ENCODE measurements at places on chromosomes 4 and X.
A peak's percentile ranks its signal among the peaks of the same experiment; 100 is the strongest.

DNA sequence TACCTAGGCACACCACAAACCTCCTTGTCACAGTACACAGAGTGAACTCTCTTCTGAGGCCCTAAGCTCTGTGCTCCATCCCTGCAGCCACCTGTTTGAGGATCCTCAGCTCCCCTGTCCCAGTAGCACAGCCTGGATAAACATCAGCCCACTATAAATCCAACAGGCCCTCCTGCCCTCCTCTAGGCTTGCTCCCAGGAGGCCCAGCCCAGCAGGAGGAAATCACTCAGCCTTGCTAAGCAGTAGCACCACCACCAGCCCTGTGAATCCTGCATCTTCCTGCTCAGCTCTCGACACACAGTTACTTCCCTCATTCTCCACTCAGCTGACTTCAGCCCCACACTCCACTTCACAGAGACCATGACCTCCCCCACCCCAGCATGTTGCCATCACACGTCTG is 273.9 kb downstream of the BCOR start:
- DNase-seq, result no peak

DNA sequence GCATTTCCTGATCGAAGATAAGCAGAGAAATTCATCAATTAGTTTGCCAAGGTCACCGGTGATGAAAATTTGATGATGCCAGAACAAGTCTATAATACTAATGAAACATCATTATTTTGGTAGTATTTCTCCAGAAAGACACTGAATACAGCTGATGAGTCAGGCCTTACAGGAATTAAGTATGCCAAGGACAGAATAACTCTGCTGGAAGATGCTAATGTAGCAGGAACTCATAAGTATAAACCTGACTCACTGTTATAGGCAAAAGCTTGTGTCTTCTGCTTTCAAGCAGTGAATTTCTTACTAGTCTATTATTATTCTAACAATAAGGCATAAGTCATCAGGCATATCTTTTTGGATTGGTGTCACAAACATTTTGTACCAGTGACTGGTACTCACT is 1825.1 kb upstream of the IGFBP7 start:
- no peak for DNase-seq

DNA sequence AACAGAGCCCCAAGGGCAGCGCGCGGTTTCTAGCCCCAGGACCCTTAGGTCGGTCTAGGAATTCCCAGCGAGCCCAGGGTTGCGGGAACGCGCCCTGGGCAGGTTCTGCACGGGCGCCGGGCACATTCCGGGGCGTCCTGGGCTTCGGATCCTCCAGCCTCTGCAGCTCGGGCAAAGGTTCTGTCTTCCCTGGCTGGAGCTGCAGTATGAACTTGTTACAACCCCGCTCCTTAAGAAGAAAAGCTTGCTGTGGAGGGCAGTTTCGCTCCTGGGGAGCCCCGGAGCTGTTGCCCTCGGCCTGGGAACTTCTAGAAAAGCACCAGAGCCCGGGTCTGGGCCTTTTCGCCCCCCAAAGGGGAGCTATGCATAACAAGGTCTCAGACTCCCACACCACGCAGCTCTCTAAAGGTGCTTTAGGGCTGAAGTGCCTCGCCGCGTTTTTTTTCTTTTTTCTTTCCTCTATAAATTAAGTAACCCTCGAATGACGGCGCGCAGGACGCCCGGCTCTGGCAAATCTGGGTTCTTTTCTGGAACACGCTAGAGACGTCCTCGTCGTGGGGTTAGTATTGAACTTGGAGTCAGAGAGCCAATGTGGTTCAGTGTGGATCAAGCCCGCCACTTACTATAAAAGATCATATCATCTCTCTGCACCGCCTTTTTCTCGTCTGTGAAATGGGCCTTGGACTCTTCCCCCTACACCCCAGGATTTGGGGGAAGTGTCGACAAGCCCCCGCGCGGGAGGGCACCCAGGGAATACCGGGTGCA is 5.7 kb downstream of the MSX1 start:
- no peak for DNase-seq

GRCh38 chr4:27308379-27308778 is 447.7 kb downstream of the STIM2 start:
- DNase-seq, result no peak

GRCh38 chr4:42568610-42569207 is 88.2 kb downstream of the ATP8A1 start:
- peak; percentile 52 for DNase-seq

DNA sequence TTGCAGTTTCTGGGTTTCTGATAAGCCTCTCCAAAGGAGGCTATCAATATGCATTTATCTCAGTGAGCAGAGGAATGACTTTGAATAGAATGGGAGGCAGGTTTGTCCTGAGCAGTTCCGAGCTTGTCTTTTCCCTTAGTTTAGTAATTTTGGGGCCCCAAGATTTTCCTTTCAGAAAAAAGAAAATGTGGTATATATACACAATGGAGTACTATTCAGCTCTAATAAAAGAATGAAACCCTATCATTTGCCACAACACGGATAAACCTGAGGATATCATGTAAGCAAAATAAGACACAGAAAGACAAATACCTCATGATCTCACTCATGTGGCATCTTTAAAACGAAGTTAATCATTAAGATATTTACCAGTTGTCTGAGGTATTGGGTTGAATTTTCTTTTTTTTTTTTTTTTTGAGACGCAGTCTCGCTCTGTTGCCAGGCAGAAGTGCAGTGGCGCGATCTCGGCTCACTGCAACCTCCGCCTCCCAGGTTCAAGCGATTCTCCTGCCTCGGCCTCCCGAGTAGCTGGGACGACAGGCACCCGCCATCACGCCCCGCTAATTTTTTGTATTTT is 540 bp downstream of the ZNF721 start:
- DNase-seq, result no peak

DNA sequence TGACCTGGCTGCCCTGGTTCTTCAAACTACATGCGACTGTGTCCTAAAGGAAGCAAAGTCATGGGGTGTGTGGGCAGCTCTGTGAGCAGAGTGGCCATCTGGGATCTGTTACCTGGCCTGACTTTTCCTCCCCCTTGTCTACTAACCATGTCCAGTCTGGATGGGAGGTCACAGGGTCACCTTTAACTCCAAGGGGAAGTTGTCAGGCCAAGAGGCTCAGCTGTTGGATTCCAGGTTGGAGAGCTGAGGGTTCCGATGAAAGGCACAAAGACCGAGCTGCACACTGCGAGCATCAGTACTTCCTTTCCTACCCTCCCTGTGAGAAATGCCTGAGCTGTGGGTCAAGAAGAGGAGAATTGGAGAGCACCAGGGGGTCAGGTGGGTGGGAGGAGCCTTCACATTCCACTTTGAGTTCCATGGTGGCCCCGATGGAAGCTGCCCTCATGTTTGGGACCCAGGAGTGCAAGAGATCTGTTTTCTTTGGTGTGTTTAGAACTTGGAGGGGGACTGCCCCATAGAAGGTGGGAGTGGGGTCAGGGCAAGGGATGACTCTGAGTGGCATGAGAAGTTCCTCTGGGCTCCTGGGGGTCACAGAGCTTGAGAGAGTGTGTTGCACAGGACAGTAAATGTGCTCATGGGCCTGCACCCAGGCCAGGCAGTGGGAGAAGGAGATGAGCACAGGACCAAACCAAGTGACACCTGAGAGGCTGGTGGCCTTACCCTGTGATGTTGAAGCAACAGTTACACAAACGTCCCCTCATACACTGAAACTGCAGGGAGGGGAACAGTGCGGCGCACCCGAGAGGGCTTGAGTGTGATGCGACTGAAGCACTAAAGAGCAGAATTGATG is 36.2 kb downstream of the RGS12 start:
- DNase-seq, result no peak

- DNase-seq, result no peak
Measured at GRCh38 chr4:7819446-7819845, 120.2 kb downstream of the AFAP1 start.

- DNase-seq, result peak; percentile 73
Measured at GRCh38 chr4:38310446-38311043, 350.3 kb downstream of the PTTG2 start.
